ENCODE measurements at places on chromosomes 1 and 21.
A peak's percentile ranks its signal among the peaks of the same experiment; 100 is the strongest.

DNA sequence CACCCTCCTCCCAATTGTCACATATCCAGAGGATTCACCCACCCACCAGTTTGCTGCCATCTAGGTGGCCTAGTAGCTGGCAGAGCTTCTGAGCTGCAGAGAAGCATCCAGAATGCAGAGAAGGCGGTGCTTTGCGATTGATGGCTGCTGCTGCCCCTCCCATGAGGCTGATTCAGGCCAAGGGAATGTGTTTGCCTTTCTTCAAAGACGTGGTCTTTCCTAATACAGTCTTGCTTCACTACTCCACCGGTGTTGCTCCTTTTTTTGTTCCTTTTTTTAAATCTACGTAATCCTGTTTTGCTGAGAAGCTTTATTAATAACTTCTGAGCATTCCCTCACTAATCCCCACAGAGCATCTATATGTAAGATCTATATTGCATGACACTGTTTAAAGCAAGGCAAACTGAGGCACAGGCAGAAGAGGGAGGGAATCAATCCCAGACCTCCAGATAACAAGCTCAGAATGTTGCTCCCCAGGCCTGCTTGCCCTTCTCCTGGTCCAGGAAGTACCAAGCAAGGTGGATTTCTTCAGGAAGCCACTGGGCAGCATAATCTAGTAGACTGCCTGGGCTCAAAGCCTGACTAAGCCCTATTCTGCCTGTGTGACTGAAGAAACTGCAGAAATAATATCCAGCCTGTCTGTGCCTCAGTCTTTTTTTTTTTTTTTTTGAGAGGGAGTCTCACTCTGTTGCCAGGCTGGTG lies 275.5 kb upstream of the FMN2 start:
- H3K27me3 ChIP-seq = no peaks in the 10 kb centered on the region
- H3K36me3 ChIP-seq = no peaks in the 10 kb centered on the region
- peaks cover 10% of the 10 kb centered on the region for H3K4me1 ChIP-seq
- H3K27ac ChIP-seq = peak overlapping the region; percentile 89
- H3K4me3 ChIP-seq = no peak overlapping the region
- DNase-seq = peak; percentile 79

DNA sequence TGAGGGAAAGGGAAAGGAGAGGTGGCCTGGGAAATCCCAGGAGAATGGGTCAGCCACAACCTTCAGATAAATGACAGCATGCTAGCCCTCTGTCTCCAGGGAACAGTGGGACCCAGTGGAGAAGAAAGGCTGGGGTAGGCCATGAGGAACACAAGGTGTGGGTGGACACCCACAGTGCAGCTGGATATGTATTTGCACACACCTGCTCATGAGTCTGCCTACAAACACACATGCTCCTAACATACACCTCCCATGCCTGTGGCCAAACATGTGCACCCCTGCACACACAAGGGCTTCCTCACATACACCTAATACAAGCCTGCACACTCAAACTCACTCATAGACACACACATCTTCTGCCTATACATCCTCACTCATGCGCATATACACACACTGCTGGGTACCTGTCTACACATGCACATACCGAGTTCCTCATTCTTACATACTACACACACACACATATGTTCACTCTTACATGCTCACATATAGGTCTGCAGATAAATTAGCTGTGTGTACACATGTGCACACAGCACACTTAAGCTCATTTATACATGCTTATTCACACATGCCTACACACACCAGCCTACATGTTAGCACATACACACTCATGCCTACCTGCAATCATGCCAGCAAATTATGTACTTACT lies 3.6 kb downstream of the C1orf216 start:
- H3K4me1 ChIP-seq = peaks cover 14% of the 10 kb centered on the region
- peaks cover 31% of the 10 kb centered on the region for H3K36me3 ChIP-seq
- peak overlapping the region; percentile 48 for H3K4me3 ChIP-seq

GRCh38 chr1:151061704-151062103 lies 1.5 kb downstream of the MLLT11 start:
- peaks cover 9% of the 10 kb centered on the region for H3K36me3 ChIP-seq
- no peak overlapping the region for H3K4me3 ChIP-seq
- no peak for DNase-seq
- H3K27me3 ChIP-seq = no peaks in the 10 kb centered on the region
- peaks cover 9% of the 10 kb centered on the region for H3K4me1 ChIP-seq

- no peak overlapping the region for H3K4me3 ChIP-seq
- DNase-seq = no peak
- no peaks in the 10 kb centered on the region for H3K4me1 ChIP-seq
Measured at GRCh38 chr21:26708223-26708800, 135.2 kb upstream of the CYYR1 start.

GRCh38 chr1:68321084-68321685 lies 88.9 kb upstream of the WLS start:
- no peak overlapping the region for H3K4me3 ChIP-seq
- no peak overlapping the region for H3K27ac ChIP-seq
- H3K27me3 ChIP-seq = no peaks in the 10 kb centered on the region
- no peaks in the 10 kb centered on the region for H3K36me3 ChIP-seq

- peaks cover 21% of the 10 kb centered on the region for H3K36me3 ChIP-seq
- peak overlapping the region; percentile 63 for H3K27ac ChIP-seq
- no peak for DNase-seq
- H3K27me3 ChIP-seq = no peaks in the 10 kb centered on the region
- H3K4me1 ChIP-seq = peaks cover 30% of the 10 kb centered on the region
Measured at GRCh38 chr1:158016651-158017335, 23.3 kb downstream of the KIRREL1 start.

GRCh38 chr1:164754088-164754600 lies 195.2 kb downstream of the PBX1 start:
- no peak for DNase-seq
- peak overlapping the region; percentile 56 for H3K4me3 ChIP-seq
- no peak overlapping the region for H3K27ac ChIP-seq
- no peaks in the 10 kb centered on the region for H3K4me1 ChIP-seq
- no peaks in the 10 kb centered on the region for H3K27me3 ChIP-seq

- H3K36me3 ChIP-seq = no peaks in the 10 kb centered on the region
- H3K4me1 ChIP-seq = no peaks in the 10 kb centered on the region
- no peak overlapping the region for H3K27ac ChIP-seq
- H3K4me3 ChIP-seq = no peak overlapping the region
- no peaks in the 10 kb centered on the region for H3K27me3 ChIP-seq
Measured at GRCh38 chr1:200699871-200700270, 30.2 kb upstream of the DDX59 start.

DNA sequence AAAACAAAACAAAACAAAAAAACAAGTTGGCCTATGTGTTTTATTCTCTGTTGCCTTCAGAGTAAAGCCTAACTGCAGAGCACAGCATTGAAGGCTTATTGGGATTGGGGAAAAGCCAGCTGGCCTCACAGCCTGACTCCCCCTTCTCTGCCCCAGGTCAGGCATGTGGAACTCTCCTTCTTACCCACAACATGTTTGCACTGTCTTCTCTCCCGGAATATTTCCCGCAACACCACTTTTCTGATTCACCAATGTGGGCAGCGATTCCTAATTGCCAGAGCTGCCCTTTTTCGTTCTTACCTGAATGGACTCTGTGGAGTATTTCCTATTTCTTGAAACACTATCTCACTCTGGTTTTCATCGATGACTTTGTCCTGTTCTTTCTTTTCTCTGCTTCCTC lies 2.8 kb upstream of the TARBP1 start:
- H3K4me1 ChIP-seq = peaks cover 2% of the 10 kb centered on the region
- H3K27ac ChIP-seq = no peak overlapping the region
- H3K36me3 ChIP-seq = peaks cover 4% of the 10 kb centered on the region
- no peak overlapping the region for H3K4me3 ChIP-seq
- peaks cover 17% of the 10 kb centered on the region for H3K27me3 ChIP-seq

- H3K4me3 ChIP-seq = no peak overlapping the region
- H3K36me3 ChIP-seq = no peaks in the 10 kb centered on the region
- peaks cover 1% of the 10 kb centered on the region for H3K4me1 ChIP-seq
- H3K27me3 ChIP-seq = no peaks in the 10 kb centered on the region
- no peak overlapping the region for H3K27ac ChIP-seq
- DNase-seq = no peak
Measured at GRCh38 chr1:66168948-66169671, 364.8 kb upstream of the SGIP1 start.

GRCh38 chr1:183881387-183882131 lies 76.6 kb downstream of the RGL1 start:
- H3K4me1 ChIP-seq = peaks cover 13% of the 10 kb centered on the region
- no peaks in the 10 kb centered on the region for H3K36me3 ChIP-seq
- DNase-seq = peak; percentile 76
- H3K4me3 ChIP-seq = no peak overlapping the region
- no peaks in the 10 kb centered on the region for H3K27me3 ChIP-seq
- peak overlapping the region; percentile 69 for H3K27ac ChIP-seq

- H3K27ac ChIP-seq = no peak overlapping the region
- H3K27me3 ChIP-seq = peaks cover 4% of the 10 kb centered on the region
- H3K4me1 ChIP-seq = peaks cover 7% of the 10 kb centered on the region
- no peak for DNase-seq
Measured at GRCh38 chr1:116330846-116331245, 42.2 kb upstream of the ATP1A1 start.

DNA sequence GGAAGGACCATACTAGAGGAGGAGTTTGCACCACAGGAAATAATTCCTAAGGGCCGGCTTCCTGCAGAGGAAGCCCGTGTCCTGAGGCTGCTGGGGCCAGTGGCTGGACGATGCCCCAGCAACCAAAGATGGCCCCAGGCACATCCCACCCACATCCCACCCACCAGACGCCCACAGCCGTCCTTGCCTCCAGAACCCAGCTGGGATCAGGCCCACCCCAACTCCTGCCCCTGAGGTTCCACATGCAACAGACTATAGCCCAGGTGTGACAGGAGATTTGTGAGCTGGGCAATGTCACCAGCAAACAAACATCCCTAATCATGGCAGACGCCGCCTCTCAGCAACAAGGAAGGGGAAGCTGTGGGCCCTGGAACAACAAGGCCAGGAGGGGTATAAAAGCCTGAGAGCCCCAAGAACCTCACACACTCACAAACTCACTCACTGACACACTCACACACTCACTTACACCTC lies at the start of gene KRTAP10-9:
Gene KRTAP10-9, plus strand, starts transcription at position 421 of the 471 bp plus-strand sequence. CDS start 79 bp downstream, outside the sequence.
- no peaks in the 10 kb centered on the region for H3K27me3 ChIP-seq
- DNase-seq = no peak

DNA sequence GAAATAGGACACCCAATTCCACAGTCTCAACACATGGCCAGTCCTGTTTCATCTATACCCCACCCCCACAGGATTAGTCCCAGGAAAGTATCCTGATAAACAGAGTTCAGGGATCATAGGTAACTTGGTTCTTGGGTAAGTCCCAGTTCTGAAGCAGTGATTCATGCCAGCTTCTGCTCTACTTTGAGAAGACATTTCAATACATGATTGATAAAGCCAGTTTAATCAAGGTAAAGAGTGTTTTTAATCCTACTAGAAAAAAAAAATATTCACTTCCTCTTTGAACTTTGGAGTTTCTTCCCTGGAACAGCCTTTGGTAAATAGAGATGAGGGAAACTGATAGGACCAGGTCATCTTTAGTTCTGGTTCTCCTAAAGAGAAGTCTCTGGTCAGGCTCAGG lies 142.4 kb downstream of the TLR5 start:
- no peaks in the 10 kb centered on the region for H3K4me1 ChIP-seq
- DNase-seq = no peak
- no peaks in the 10 kb centered on the region for H3K27me3 ChIP-seq
- peaks cover 65% of the 10 kb centered on the region for H3K36me3 ChIP-seq
- no peak overlapping the region for H3K27ac ChIP-seq
- H3K4me3 ChIP-seq = no peak overlapping the region

DNA sequence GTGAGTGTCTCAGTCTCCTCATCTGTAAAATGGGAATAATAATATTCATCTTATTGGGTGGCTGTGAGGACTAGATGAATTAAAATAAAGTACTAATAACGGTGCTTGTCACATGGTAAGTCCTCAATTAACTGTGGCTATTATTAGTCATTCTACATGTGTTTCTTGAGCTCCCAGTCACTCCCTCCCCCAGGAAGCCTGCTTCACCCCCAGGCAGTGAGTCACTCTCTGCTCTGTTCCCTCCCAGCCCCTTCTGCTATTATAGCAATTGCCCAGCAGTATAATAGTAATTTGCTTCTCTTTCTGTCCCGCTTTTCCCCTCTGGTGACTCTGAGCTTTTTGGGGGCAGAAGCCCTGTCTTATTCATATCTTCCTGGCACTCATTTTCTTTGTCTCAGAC lies 102.0 kb downstream of the BEND5 start:
- no peaks in the 10 kb centered on the region for H3K36me3 ChIP-seq
- no peak for DNase-seq

DNA sequence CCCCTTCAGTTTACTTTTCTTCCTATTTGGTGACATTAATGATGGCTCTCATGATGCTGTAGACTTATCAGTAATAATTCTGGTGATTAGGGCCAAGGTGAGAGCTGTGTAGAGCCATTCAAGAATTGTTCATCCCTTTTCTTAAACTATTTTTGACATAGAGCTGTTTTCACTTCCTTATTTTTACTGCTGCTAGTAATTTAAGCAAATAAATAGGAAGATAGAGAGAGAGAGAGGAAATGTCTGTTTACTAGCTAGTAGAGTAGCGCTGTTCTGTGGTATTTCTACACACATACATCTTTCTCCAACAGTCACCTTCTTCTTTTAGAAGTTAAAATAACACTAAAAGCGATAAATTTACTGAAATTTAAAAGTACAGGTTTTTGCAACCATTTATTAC lies 678.0 kb upstream of the ZP4 start:
- H3K27me3 ChIP-seq = no peaks in the 10 kb centered on the region
- no peak overlapping the region for H3K4me3 ChIP-seq
- no peak overlapping the region for H3K27ac ChIP-seq
- no peaks in the 10 kb centered on the region for H3K36me3 ChIP-seq
- no peaks in the 10 kb centered on the region for H3K4me1 ChIP-seq

DNA sequence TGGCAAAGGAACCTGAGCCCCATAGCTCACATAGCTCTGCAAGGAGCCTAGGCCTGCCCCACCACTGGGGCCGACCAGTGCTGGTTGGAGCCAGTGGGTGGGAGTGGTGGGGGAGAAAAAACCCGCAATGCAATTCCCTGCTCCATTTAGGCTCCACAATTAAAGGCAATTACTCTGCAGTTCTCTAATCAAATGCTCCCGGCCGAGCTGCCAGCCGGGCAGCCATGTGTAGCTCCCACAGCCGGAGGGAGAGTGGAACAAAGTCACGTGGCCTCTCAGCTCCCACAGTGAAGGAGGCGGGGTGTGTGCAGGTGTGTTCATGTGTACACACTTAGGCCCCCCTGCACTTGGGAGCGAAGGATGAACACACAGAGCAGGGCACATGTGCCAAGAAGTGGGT lies 81.6 kb downstream of the KIRREL1 start:
- H3K36me3 ChIP-seq = peaks cover 84% of the 10 kb centered on the region
- H3K4me1 ChIP-seq = peaks cover 56% of the 10 kb centered on the region
- H3K4me3 ChIP-seq = no peak overlapping the region
- H3K27me3 ChIP-seq = no peaks in the 10 kb centered on the region

GRCh38 chr1:232974971-232975370 lies 24.6 kb downstream of the NTPCR start:
- H3K4me1 ChIP-seq = peaks cover 4% of the 10 kb centered on the region
- peak overlapping the region; percentile 19 for H3K4me3 ChIP-seq
- no peak overlapping the region for H3K27ac ChIP-seq
- DNase-seq = peak; percentile 38
- no peaks in the 10 kb centered on the region for H3K27me3 ChIP-seq
- H3K36me3 ChIP-seq = peaks cover 70% of the 10 kb centered on the region

DNA sequence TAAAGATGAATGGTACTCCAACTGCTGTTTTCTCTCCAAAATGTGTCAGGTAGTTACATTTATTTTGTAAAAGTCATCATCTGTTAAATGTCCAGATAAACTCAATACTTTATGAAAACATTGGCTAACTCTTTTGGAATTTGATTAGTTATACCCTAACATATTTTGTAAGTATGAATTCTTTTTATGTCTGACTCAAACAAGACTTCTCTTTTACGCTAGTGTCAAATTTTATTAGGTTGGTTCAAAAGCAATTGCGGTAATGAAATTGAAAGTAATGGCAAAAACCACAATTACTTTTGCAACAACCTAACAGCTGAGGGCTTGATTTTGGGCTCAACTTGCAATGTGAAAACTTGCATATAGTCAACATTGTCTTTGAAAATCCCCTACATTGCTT lies 41.0 kb upstream of the USP25 start:
- no peak overlapping the region for H3K4me3 ChIP-seq
- no peaks in the 10 kb centered on the region for H3K27me3 ChIP-seq
- no peaks in the 10 kb centered on the region for H3K36me3 ChIP-seq
- H3K27ac ChIP-seq = no peak overlapping the region
